WTC11 (cell line): ENCODE measurements at places on chromosomes 12 and 14. TPM values are rescaled to one million over a fixed set of nuclear protein-coding genes. Genes with fewer than 3 reads are reported as not detected.

TSPAN19 gene
- total RNA-seq: 0.23 to 0.53 TPM in 2 of 3 replicates, not detected in the other

LMNTD1 gene
- total RNA-seq: not detected in 3 replicates

OASL gene
- 0.28 TPM in 1 of 3 replicates, not detected in the others for total RNA-seq

SLCO1C1 gene
- not detected in 3 replicates for total RNA-seq

IGFBP6 gene
- total RNA-seq: 6.4 to 11.2 TPM (median 7.4 TPM) in 3 replicates

SLC38A4 gene
- 6.1 to 12.6 TPM (median 12.1 TPM) in 3 replicates for total RNA-seq

TAS2R13 gene
- 0.37 to 0.62 TPM (median 0.37 TPM) in 3 replicates for total RNA-seq

LRRC10 gene
- total RNA-seq: not detected in 3 replicates

KIF26A gene
- 36.4 to 53.4 TPM (median 39.5 TPM) in 3 replicates for total RNA-seq

CLEC2B gene
- total RNA-seq: 0.20 TPM in 1 of 3 replicates, not detected in the others

AP1G2 gene
- total RNA-seq: 108 to 122 TPM (median 115 TPM) in 3 replicates

EMP1 gene
- total RNA-seq: 0.66 to 1.4 TPM (median 1.4 TPM) in 3 replicates

KLRG1 gene
- 6.2 to 7.4 TPM (median 7.2 TPM) in 3 replicates for total RNA-seq

SPIC gene
- not detected in 3 replicates for total RNA-seq

FGD4 gene
- 32.8 to 39.7 TPM (median 35.7 TPM) in 3 replicates for total RNA-seq

TSPAN11 gene
- total RNA-seq: 4.6 to 6.1 TPM (median 5.3 TPM) in 3 replicates

COCH gene
- 9.4 to 10.6 TPM (median 10.2 TPM) in 3 replicates for total RNA-seq

ASCL1 gene
- 0.07 to 0.14 TPM (median 0.07 TPM) in 3 replicates for total RNA-seq

SFSWAP gene
- 59.4 to 76.3 TPM (median 63.4 TPM) in 3 replicates for total RNA-seq

RNASE4 gene
- total RNA-seq: 1.0 to 2.8 TPM (median 2.4 TPM) in 3 replicates
